Left renal cortex interstitium (tissue), 4 donors: ENCODE measurements at places on chromosomes 6 and 20.

DNA sequence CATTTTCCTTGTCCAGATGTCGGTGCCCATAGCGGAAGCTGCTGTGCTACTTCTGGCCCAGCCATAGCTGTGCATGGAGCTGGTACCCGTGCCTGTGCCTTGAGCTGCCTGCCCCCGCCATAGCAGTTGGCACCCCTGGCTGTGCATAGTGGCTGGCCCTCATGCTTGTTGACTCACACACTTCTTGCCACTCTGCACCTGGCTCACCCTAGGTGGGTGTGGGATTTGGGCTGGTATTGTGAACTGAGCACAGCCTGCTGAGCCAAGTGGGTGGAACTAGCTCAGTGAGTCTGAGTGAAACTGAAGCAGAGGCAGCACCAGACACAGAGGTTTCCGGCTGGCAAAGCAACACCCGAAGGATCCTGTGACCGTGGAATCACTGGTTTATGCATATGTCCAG, 689.5 kb upstream of the EYS start:
- no peak for DNase-seq

- DNase-seq = no peak
These were observed 305.1 kb upstream of the SASH1 start for GRCh38 chr6:148037496-148037895.

DNA sequence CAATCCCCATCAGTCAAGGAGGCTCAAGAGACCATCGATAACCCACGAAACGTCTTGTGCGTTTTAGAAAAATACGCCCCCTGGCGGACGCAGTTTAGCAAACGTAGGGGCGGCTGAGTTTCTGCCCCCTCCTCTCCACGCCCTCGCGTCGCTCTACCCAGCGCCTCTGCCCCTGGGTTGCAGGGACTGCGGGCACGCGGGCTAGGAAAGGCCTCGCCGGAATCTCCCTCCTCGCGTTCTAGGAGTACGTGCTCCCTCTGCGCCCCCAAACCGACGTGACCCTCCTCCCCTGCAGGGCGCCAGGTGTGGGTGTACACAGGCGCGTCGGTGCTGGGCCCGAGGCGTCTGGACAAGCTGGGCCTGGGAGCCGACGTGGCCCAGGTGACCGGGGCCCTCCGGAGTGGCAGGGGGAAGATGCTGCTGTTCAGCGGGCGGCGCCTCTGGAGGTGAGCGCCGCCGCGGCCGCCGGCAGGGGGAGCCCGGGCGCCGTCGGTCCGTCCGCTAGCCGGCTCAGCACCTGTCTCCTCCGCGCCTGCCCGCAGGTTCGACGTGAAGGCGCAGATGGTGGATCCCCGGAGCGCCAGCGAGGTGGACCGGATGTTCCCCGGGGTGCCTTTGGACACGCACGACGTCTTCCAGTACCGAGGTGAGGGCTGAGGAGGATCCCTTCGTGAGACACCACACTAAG, 5.3 kb downstream of the MMP9 start:
- no peak for DNase-seq

DNA sequence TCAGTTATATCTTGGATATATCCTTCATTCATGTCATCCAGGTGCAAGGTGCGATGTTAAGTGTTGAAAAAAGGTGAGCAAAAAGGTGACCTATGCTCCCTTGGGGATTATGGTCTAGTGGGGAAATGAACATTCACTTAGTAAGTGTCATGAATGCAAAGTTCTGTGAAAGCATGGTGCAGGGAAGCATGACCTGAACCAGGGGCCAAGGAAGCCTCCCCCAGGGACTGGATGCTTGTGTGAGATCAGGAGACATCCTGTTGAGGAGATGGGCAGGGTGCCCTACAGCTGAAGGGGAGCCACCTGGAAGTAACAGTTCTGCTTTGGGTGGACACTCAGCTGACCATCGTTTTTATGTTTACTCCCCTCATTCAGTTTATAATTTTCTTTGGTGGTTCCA, 179.5 kb downstream of the SYNDIG1 start:
- no peak for DNase-seq

GRCh38 chr6:52103623-52104022, 16.2 kb upstream of the PKHD1 start:
- no peak for DNase-seq

- DNase-seq = no peak
These were observed 6.3 kb downstream of the TNFAIP3 start for GRCh38 chr6:137873273-137873762.

DNA sequence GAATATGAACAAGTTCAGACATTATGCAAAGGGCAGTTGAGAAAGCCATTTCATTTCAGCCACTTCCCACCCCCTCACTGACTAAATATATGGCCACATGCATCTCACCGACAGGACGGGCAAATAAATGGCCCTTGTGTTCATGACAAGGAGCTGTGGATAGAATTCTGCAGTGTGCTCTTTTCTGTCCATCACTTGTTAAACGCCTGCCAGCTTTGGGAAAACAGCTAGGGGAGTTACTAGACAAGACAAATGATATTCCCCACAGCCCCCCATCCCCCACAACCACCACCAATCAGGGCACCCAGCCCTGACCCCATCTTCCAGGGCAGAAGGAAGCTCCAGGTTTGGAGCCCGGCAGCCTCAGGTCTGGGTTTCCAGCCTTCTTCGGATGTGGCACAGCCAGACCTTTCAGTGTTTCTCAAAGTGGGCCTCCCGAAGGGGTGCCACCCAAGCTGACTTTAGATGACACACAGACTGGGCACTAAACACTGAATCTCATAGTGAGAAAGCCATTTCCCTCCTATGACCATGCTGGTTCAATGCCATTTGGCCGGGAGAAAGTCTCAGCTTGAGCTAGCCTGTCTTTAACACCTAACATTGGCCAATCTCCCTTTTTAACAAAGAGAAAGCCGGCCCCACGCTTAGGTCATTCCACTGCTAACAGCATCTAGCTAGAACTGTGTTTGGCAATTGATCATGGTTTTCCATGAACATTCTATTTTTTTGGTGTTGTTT, 4.0 kb upstream of the RIPOR3 start:
- no peak for DNase-seq

GRCh38 chr6:109455437-109456110, at the start of gene MICAL1:
MICAL1 (minus strand) TSS chr6:109455772; CDS start chr6:109454196, 1,576 bp downstream.
- DNase-seq = no peak

DNA sequence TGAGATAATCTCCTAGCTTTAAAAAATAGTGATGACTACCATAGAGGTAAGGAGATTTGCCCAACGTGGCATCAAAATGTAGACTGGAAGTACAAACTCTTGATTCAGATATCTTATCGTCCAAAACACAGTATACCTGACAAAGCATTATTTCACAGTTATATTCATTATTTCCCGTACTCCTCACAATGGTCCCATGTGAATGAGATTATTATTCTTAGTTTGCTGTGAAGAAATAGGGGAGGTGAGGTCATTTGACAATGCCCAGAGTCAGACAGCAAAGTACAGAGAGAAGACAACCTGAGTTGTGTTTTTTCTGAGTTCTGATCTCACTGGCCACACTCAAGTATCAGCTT, 1.2 kb upstream of the TFB1M start:
- no peak for DNase-seq

GRCh38 chr6:69106511-69106910, 471.4 kb downstream of the ADGRB3 start:
- DNase-seq = no peak

- DNase-seq = no peak
These were observed 1.4 kb upstream of the ENPP3 start for GRCh38 chr6:131635384-131636340.
